ENCODE measurements at places on chromosomes 1 and 21.

DNA sequence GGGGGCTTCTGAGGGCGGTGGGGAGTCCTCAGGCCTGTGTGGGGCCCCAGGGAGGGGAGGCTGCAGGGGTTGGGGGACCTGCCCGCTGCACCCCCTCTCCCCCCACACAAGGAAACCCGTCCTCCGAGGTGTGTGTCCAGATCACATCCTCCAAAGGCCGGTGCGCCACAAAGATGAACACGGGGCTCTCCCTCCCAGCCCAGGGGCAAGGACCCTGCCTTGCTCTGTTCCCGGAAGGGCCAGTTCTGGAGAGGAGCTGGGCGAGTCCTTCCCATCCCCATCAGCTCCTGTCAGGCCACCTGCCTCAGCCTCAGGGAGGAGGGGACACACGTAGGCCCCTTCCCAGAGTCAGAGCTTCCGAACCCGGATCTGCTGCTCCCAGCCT is 2.5 kb upstream of the TTLL10 start:
- no peak for DNase-seq

- DNase-seq, result no peak
These were observed 340.0 kb downstream of the NPHP4 start for GRCh38 chr1:5651964-5652821.

- DNase-seq, result no peak
These were observed 17.5 kb downstream of the PTGFRN start for GRCh38 chr1:116927049-116927798.

DNA sequence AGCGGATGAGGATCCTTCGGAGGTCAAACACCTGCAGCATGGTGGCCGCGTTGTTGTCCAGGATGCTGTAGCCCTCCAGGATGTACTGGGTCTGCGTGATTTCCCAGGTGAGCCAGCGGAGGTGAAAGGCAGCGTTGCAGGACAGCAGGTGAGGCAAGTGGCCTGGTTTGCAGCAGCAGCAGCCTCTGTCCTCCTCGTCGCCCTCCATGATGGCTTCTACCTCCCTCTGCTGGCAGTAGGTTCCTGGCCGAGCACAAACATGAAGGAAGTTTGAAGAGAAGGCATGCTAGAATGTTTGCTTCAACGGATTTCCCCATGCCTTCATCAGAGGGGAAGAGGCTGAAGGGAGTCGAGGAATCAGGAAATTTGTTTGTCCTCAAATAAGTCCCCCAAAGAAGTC is 74.7 kb downstream of the NTPCR start:
- DNase-seq, result peak; percentile 26

- no peak for DNase-seq
These were observed 95.1 kb downstream of the SIPA1L2 start for GRCh38 chr1:232534552-232535517.

Measured in urothelium cell line (cell line).